ENCODE measurements at places on chromosomes 16 and 17.

- DNase-seq = no peak
Measured at GRCh38 chr17:72254808-72255449, 134.1 kb downstream of the SOX9 start.

- DNase-seq = no peak
Measured at GRCh38 chr16:28616636-28617035, 6.8 kb upstream of the SULT1A1 start.

DNA sequence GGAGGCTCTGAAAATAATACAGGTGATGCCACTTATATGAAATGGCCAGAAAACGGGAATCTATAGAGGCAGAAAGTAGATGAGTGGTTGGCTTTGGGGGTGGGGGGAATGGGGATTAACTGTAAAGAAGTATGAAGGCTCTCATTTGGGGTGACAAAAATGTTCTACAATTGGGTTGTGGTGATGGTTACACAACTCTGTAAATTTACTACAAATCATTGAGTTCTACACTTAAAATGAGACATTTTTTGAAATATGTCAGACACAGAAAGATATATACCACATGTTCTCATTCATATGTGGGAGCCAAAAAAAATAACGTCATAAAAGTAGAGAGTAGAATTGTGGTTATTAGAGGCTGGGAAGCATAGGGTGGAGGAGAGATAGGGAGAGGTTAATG, 25.7 kb downstream of the ARHGAP17 start:
- DNase-seq = no peak

DNA sequence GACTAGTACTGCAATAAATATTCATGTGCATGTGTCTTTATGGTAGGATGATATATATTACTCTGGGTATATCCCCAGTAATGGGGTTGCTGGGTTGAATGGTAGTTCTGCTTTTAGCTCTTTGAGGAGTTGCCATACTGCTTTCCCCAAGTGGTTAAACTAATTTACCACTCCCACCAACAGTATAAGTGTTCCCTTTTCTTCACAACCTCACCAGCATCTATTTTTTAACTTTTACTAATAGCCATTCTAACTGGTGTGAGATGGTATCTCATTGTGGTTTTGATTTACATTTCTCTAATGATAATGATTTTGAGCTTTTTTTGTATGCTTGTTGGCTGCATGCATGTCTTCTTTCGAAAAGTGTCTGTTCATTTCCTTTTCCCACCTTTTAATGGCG, 32.9 kb downstream of the ITGAM start:
- no peak for DNase-seq

DNA sequence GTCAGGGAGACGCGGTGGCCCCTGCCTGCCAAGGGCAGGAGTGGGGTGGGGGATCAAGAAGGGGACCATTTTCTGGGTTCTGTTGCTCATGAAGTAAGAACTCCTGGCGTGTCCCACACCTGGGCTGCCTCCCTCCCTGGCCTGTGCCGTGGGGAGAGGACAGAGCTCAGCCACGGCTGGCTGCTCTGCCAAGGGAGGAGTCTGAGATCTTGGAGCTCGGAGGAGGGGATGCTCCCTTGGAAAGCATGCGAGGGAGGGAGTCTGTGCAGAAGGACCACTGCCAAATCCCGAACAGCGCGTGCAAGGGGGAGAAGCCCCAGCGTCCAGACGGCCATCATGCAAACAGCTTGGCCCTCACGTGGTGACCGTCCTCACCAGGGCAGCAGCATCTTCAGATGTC, 64.2 kb upstream of the ZNF469 start:
- DNase-seq = no peak

- DNase-seq = no peak
Measured at GRCh38 chr17:77145612-77146245, 5.0 kb downstream of the SEC14L1 start.
